Right cardiac atrium (tissue), 5 donors: ENCODE measurements at places on chromosomes 5 and 9. TPM values are rescaled to one million over a fixed set of nuclear protein-coding genes. Genes with fewer than 3 reads are reported as not detected.

Gene CLTB
- total RNA-seq, result 209 TPM

Gene GLRA1
- not detected for total RNA-seq

GRCh38 chr5:123297866-123298265 lies 125.3 kb downstream of the CEP120 start:
- no peak for DNase-seq

DNA sequence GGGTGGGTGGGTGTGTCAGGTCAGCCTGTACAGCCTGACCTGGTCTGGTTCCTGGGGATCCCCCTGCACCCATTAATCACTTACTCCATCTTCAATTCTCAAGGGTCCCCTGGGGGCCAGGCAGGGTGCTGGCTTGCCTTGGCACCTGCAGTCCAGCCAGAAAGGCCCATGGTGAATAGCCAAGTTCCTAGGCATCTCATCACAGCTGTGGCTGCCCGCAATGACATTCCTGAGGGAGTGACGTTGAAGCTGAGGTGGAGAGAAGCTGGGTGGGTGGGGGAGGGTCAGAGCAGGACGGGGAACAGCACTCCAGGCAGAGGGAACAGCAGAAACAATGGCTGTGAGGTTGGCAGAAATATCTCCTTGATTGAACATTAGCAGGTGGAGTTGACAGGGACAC lies 10.6 kb downstream of the HMCN2 start:
- no peak for DNase-seq

- DNase-seq, result no peak
These were observed 76.0 kb downstream of the IPO11 start for GRCh38 chr5:62488531-62488930.

- no peak for DNase-seq
These were observed 1229.8 kb upstream of the WWC1 start for GRCh38 chr5:167061695-167062094.

DNA sequence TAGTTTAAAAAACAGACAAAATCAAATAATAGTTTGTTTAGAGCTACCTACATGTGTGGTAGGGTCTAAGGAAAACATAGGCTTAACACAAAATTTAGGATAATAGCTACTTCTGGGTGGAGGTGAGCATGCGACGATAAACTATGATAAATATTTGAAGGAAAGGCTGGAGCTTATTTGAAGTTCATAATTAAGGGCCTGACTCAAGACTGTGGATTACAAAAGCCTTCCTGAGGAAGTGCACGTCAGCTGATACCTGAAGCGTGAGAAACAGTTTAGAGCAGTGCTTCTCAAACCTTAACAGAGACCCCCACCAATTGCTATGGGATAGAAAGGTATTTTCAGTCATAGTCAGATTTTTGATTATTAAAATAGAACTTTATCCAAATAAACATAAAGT lies 20.4 kb upstream of the UBLCP1 start:
- no peak for DNase-seq
